T-helper 17 cell (primary cell): ENCODE measurements at places on chromosomes 2 and 18.

DNA sequence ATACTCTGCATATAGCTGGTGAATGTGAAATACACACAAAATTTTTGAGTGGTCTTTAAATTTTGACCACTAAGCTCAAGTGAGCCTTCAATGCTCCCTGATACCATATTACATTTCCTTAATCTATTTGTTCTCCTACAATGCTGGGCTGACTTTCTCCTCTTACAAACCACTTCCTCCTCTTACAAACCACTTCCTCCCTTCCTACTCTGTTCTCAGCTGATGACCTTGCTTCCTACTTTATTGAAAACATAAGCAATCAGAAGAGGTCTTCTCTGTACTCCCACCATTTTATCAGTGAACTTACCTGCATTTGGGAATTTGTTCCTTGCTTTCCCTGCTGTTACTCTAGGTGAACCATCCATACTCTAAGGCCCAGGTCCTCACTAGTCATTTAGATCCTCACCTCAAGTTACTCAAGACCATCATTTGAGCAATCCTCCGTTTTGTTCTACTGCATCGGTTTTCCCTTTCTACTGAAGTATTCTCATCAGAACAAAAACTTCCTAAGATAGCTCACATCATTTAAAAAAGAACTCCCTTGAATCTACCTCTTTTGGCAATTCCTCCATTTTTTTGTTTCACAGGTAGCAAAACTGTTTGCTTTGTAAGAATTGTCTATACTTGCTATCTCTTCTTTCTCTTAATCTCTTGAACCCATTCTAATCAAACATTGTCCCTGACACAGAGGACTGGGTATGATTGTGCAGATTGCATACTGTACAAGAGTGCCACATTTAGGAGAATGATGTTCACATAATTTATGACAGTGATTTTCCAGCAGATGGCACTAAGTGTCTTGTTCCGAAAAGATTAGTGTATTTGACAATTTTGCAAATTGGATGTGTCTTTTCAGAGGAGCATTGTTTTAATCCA is 96.5 kb downstream of the EPB41L5 start:
- DNase-seq = no peak

DNA sequence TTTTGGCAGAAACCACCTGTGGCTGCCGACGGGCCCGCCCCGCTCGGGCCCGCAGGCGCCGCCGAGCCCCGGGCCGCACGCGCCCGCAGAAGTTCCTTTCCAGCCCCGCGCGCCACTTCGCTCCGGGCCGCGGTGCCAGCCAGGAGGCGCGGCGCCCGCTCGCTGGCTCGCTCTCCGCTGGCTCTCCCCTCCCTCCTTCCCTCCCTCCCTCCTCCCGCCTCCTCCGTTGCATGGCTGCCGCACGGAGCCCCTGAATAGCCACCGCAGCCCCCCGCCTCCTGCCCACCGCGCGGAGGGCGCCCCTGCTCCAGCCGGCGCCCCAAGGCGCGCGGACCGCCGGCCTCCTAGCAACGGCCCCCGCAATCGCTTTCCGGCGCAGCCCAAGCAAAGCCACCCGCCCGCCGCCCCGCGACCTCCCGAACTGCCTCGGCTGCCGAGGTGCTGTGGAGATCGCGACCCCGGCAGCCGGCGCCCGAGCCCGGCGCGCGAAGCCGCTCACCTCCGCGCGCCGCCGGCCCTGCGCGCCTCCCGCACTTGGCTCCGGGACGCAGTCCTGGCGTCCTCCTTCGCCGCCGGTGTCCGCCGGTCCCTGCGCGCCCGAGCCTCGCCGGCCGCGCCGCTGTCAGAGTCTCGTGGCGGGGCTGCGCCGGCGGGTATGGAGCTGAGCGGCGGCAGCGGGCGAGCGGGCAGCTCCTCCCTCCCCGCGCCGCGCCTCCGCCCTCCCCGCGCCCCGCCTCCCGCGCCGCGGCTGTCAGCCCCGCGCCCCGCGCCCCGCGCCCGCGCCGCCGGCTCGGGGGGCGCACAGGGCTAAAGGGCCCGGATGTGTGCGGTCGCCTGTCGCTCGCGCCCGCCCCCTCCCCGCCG is at the start of gene ZBTB7C:
TSS of gene ZBTB7C (minus strand) at position 657 of the 864 bp plus-strand sequence.
- peak; percentile 16 for DNase-seq

DNA sequence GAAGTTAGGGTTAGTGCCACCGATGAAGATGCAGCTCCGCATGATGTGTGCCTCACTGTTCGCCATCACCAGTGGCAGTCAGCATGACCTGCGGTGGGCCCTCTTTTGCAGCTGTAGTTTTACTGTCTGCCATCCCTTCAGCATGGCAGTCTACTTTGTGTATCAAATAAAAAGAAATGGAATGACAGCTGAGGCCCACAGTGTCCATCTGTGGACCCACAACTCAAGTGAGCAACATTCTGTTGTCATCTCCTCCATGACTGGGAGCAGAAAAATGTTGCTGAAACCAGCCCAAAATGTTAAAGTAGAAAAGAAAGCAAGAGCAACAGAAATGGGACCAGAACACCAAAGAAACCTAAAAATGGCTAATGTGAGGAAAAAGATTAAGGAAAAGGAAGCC is 128.7 kb downstream of the MEP1B start:
- DNase-seq = no peak

DNA sequence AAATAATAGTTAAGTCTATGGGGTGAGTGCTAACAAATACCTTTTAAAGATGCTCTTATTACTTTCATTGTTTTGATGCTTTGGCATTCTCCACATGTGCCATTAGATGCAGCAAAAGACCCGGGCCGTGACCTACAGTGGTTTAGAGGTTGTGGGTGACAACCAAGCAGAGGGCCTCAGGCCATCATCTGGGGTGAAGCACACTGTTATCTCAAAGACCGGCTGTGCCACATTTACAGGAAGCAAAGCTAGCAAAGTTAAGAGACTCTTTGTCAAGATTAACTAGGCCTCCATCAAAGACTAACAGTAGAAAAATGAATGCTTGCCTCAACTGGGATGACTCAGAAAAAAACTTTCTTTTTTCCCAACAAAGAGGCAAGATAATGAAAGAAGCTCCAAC is 695.3 kb downstream of the SATB2 start:
- no peak for DNase-seq

GRCh38 chr2:211751848-211752247 is 786.8 kb downstream of the ERBB4 start:
- no peak for DNase-seq
